Stimulated activated CD4-positive, alpha-beta T cell treated with anti-CD3 and anti-CD28 coated beads, Interleukin-1b, Interleukin-23, amount 100 ng/mL, for 1 hour (primary cell): ENCODE measurements at places on chromosomes 5 and 9.

- no peak for DNase-seq
Observed at GRCh38 chr9:87007711-87008366, 60.5 kb upstream of the GAS1 start.

DNA sequence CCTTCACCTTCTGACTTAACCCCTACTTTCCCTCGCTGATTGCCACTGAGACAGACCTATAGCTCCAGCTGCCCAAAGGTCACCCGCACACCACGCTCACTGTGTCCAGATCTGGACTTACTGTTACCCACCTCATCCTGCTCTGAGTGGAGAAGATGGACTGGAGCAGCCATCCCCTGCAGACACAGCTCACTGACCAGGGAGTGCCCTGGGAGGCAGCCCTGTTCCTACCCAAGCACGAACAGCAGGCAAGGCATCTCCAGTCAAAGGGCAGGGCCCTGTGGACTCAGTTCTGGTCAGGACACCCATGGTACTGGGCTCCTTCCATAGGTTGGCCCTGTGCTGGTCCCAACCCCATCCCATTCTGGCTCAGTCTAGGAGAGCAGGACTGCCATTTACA is 9.5 kb upstream of the BARX1 start:
- no peak for DNase-seq

DNA sequence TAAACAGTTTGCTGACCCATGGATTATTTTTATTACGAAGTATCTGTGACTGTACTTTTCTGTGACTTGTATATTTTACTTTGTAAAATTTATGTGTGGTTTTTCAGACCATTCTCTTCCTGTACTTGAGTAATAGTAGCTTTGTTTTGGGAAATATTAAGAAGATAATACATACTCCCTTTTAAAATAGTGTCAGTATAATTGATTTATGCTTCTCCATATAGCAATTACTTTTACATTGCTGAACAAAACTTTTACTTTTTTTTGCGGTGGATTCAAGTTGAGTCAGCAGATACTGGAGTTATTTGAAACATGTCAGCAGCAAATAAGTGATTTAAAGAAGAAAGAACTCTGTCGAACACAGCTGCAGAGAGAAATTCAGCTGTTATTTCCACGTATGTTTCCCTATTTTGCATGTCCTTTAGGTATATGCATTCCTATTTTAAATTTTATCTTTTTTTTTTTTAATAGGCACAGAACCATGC is 28.4 kb downstream of the TENT2 start:
- DNase-seq = no peak

DNA sequence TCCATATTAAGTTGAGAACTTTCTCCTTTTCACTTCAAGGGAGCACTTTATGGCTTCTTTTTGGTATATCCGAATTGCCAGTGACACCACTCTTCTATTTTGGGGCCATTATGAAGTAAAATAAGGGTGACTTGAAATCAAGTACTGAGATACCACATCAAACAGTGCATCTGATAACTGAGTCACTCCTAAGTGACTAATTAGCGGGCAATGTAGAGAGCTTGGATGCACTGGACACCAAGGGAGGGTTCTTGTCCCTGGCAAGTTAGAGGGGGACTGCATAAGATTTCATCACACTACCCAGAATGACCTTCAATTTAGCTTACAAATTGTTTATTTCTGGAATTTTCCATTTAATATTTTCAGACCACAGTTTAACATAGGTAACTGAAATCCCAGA is 813.9 kb upstream of the CDH10 start:
- DNase-seq = no peak

DNA sequence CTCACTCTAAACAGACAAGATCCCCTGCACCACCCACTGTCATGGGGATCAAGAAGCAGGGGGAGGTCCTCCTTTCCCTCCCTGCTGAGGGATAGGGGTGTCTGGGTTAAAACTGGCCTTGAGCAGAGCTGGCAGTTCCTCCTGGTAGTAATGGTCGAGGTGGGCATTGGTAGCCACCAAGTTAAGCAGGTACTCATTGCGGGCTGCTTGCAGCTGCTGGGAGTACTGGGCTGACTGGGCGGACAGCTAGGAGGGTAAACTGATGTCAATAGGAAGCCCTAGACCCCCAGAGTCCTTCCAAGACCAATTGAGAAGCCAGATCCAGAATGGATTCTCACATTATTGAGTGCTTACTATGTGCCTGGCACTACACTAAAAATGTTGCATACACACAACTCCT is 3.4 kb downstream of the FCHSD1 start:
- no peak for DNase-seq
